ENCODE measurements at places on chromosomes 12 and 14.

GRCh38 chr12:52630008-52630500 lies 11.7 kb upstream of the KRT73 start:
- no peak for DNase-seq

DNA sequence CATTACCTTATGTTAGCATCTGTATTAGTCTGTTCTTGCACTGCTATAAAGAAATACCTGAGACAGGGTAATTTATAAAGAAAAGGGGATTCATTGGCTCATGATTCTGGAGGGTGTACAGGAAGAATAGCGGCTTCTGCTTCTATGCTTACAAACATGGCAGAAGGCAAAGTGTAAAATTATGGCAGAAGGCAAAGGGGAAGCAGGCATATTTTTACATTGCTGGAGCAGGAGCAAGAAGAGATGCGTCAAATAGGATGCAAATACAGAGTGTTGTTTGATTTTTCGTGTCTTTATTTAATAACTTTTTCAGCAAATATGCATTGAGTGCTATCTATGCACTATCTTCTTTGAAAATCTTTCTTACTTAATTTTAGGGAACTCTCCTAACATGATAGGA lies 210.7 kb upstream of the SSTR1 start:
- DNase-seq = no peak

DNA sequence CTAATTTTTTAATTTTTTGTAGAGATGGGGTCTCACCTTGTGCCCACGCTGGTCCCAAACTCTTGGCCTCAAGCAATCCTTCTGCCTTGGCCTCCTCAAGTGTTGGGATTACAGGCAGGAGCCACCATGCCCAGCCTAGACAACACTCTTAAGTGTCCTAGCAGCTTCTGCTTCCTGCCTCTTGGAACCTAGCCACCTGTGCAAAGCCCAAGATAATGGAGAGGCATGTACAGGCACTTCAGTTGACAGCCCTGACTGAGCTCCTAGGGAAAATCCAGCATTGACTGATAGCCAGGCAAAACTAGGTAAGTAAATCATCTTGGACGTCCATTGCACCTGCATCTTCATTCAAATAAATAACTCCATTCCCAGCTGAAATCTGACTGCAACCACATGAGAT lies 15.5 kb downstream of the COX14 start:
- DNase-seq = no peak

- no peak for DNase-seq
These were observed 14.5 kb downstream of the CCDC198 start for GRCh38 chr14:57479197-57479596.

GRCh38 chr12:53560351-53560750 lies 53.1 kb upstream of the NPFF start:
- no peak for DNase-seq

DNA sequence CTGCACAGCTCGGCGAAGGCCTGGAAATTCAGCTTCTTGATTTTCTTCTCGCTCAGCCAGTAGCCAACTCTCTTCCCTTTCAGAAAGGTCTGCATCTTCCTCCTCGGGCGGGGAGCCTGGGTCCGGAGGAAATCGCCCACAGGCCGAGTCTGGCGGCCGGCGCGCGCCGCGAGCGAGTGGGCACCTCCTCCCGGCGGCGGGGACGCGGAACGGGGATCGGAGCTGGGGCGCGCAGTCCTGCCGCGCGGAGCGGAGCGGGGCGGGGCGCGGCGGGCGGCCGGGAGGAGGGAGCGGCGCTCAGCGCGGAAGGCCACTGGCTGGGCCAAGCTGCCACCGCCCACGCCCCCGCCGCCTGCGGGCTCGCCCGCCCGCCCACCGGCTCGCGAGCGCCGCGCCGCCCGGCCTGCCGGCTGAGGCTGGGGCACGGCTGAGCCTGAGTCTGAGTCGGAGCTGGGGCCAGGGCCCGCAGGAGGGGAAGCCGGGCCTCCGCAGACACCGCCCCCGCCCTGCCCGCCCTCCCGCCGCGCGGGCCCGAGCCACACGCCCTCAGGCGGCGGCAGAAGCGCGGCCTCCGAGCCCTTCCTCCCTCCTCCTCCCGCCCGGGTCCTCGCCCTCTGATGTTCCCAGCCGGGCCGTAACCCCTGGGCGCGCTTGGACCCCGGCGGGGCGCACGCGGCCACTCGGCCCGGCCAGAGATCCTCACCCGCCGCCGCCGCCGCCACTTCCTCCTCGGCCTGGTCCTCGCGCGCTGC lies 480 bp downstream of the ITPK1 start:
- DNase-seq = no peak

DNA sequence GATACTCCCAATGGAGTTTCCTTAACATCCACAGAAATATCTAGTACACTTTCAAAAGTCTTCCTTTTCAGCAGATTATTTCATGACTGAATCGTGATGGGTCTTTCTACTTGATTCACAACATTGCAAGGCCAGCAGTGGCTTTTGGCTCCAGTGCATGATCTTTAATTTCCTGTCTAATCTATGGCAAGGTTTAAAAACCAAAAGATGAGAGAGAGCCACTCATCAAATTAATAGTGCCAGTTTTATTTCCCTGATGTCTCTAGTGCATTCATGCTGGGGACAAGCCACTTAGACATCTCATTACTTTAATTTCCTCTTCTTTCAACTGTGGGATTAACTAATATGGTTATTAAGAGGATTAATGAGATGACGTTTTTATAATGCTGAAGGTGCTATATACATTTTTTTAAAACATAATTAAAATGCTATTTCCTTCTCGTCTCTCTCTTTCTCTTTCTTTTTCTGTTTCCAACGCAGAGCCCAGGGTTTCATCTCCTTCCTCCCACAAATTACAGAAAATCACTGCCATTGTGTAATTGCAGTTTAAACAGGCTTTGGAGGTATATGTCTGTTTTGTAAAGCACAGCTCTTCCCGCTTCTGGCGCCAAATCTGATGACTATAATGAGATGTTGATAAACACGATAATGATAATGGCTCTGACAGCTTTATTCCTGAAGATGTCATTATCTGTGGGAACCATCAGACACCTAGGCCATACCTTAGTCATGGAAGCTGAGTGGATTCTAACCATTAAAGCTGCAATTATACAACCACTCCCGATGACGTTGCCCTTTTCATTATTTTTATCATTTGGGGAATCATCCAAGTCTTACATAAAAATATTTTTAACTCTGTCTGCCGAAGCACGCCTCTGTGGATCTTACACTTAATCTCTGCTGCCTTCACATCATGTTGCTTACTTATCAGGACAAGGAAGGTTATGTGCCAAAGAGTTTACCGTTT lies 103.1 kb upstream of the PPM1H start:
- no peak for DNase-seq

- no peak for DNase-seq
These were observed 67.6 kb downstream of the POLR3B start for GRCh38 chr12:106425061-106425702.

DNA sequence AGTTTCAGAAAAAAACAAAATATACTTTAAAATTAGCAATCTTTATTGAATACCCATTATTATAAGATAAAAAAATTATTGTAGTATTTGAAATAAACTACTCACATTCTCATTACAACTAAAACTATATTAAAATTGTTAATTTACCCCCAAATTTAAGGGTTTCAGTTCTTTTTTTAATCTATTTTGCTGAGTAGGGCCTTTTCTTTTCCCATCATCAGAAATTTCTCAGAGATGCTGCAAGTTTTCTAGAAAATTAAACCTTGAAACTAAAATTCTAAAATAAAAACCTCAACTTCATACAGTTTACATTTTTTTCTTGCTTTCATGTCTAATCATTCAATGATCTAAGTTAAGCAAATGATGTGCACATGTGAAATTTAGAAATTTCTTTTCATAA lies 10.1 kb downstream of the ARMH4 start:
- no peak for DNase-seq

GRCh38 chr12:66072566-66072965 lies 58.0 kb downstream of the LLPH start:
- no peak for DNase-seq

DNA sequence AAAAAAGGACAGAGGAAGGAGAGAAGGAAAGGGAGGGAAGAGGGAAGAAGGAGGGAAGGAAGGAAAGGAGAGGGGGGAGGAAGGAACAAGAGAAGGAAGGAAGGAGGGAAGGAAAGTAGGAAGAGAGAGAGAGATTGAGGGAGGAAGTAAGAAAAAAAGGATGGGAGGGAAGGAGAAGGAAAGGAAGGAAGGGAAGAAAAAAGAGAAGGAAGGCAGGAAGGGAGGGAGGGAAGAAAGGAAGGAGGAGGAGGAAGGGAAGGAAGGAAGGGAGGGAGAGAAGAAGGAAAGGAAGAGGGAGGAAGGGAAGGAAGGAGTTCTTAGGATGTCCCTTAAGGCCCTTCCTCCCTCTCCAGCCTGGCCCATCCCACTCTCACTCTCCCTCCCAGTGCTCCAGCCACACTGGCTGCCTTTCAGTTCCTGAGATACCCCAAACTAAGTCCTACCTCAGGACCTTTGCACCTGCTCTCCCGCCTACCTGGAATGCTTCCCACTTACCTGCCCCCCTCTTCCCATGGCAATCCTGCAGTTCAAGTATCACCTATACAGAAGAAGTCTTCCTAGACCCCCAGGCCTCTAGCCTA lies 21.7 kb upstream of the MSI1 start:
- DNase-seq = no peak

GRCh38 chr14:96011607-96012006 lies 27.6 kb upstream of the C14orf132 start:
- DNase-seq = no peak

GRCh38 chr12:76652402-76652801 lies 92.8 kb upstream of the OSBPL8 start:
- no peak for DNase-seq

- no peak for DNase-seq
These were observed 18.0 kb downstream of the CBX5 start for GRCh38 chr12:54261815-54262402.

DNA sequence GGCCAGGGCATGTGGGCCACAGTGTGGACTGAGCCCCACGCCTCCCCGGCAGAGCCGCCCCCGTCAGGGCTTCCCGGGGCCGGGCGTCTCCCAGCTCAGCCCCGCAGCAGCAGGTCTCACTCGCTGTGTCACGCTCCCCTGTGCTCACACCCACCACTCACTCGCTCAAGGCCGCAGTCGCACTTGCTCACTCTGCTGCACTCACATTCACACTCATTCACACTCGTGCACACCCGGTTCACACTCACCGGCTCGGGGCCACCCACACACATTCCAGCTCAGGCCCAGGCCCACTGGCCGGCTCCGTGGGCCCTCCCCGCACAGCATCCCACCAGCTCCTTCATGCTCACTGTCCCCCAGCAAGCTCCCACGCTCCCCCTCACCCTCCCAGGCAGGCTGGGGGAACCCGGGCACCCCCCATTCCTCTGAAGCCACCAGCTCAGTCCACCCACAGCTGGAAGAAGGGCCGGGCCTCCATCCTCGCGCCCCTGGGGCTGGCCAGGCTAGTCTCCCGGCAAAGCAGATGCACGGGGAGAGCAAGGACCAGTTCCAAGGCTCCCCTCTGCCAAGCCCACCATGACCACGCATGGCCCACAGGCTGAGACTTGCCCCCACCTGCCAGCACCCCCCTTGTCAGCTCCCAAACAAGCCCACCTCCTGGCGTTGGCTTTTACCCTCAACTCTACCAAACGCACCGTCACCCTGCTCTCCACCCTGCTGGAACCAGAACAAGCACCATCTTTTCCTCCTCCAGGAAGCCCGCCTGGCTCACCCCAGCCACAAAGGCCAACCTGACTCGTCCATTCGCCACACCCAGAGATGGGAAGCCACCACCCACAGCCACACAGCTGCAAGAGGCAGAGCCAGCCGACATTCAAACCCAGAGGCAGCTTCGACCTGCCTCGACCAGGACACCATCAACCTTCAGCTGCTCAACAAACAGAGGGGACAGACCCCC lies 28.0 kb downstream of the NCOR2 start:
- DNase-seq = no peak

GRCh38 chr12:10708862-10709261 lies 14.3 kb downstream of the YBX3 start:
- no peak for DNase-seq

Data from cortex of kidney (tissue), 1 donor.